ENCODE measurements at places on chromosomes 12 and 14.

GRCh38 chr14:75315144-75315543 lies 36.5 kb downstream of the FOS start:
- no peak for DNase-seq

DNA sequence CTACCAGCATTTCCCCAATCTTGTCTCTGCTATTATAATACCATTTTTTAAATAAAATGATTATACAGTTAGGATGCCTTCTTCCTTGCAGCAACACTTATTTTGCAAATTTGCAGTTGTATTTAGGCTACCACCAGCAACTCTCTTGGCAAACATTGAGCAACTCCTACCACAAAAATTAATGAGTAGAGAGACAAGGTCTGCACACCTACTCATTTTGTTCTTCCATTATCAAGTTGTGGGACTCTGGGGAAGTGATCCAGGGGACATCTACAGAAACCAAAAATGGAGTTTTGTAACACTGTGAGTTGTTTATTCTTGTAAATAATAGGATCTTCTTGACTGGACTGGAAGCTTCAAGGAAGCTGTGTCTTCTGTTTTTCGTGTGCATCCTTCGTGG lies 38.6 kb downstream of the DGLUCY start:
- no peak for DNase-seq

DNA sequence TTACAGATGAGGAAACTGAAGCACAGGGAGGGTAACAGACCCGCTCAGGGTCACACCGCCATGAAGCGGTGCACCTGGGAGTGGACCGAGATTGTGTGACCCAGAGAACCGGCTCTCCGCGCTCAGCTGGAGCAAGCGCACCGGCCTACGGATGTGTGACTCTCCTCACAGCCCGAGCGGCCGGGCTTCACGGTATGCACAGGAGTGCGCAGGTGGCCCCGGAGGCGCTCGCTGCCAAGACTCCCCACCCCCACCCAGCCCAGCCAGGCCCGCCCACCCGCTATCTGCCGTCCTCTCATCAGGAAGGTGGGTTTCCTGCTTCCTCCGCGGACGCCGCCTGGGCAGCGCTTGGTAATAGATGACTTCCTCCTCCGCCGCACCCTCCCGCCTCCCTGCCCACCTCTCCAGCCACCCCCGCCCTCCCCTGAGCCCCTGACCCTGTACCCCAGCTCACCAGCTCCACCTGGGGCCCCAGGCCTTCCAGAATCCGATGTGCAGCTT lies 110.7 kb downstream of the NCOR2 start:
- no peak for DNase-seq

DNA sequence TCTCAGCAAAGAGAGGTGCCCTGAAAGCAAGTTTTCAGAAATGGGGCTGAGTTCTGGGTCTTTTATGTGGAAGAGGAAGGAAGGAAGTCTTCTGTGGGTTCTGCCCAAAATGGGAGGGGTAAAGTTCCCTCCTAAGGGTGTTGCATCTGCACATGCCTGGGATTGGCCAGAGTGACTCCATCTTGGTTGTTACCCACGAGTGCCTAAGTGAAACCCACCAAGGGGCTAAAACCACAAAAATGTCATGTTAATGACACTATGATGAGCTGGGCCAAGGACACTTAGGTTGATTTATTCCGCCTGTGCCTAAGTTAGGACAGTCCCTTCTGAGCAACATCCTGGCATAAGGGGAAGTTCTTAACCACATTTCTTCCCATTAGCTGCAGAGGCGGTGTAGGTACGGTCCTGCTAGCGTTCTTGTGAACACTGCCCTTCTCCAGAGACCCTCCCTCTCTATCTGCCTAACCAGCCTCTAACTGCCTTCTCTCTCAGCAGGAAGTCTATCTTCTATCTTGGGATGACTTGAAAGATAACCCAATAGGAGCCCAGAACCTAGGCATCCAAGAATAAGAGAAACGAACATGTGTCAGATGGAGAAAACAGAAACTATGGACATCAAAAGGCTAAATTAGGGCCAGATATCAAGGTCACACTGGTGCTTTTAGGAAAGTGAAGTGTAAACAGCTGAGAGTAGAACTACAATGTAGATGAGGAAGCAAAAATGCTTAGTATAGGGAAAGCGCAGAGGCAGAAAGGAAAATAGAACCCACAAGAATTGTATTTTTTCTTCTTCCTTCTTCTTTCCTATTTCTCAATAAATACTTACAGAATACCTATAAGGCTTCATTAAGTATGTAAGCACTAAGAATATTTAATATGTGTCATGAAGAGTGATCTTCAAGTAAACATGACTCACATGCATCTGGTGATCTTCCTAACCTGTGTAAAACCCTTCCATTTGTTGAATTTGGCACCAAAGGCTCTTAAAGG lies 104.2 kb upstream of the AMN1 start:
- peak; percentile 98 for DNase-seq
